Ammon's horn (tissue), 1 donor: ENCODE measurements at places on chromosomes 11 and 22.

- DNase-seq = peak; percentile 35
These were observed 30.8 kb upstream of the LRRC10B start for GRCh38 chr11:61477727-61478148.

DNA sequence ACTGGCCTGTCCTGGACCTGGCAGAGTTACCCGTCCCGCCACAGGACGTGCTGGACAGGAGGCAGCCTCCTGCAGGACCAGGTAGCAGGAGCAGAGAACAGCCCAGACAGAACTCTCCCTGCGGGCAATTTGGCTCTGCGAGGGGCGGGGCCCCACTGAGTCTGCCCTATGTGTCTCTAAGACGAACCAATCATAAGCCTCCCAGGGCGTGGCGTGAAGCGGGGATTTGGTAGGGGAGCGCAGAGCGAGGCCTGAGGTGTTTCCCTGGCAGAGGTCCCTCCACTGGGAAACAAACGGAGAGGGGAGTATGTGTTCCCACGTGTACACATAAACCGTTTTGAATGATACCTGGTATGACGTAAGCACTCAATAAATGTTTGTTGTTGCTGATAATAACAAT, 7.4 kb downstream of the CD82 start:
- DNase-seq = no peak

DNA sequence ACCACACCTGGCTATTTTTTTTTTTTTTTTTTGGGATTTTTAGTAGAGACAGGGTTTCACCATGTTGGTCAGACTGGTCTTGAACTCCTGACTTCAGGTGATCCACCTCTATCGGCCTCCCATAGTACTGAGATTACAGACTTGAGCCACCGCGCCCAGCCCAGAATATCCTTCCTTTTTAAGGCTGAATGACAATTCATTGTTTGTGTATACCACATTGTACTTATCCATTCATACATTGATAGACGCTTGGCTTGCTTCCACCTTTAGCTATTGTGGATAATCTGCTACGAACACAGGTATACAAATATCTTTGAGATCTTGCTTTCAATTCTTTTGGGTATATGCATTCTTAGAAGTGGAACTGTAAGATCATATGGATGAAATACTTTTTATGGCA, 10.8 kb upstream of the RASSF10 start:
- DNase-seq = no peak

GRCh38 chr11:102421261-102421660, 31.3 kb downstream of the TMEM123 start:
- peak; percentile 78 for DNase-seq

- no peak for DNase-seq
These were observed 2.5 kb downstream of the RASSF7 start for GRCh38 chr11:563066-563811.

DNA sequence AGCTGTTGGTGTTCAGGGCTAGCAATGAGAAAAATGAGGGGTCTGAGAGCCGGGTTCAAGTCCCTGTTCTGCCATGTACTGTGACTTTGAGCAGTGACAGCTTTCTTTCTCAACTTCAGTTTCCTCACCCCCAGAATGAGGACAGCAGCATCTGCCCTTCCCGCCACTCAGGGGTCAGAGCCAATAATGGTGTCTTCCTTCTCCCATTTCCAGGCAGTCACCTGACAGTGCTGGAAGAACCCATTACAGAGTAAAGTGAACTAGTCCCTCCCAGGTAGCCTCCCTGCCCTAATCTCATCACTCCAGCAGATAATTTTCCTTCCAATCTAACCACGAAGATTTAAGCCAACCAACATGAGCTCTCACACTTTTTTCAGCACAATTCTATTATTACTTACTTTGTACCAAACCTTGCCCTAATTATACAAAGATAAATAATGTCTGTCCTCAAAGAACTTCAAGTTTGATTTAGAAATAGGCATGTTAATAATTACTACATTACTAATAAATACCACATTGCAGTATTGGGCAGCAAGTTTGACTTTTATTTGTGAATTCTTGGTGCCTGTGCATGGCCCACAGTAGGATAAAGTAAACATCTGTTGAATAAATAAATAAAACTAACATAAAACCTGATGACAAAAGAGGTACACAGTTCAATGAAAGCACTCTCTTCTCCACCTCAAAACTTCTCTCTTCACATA, 61.0 kb downstream of the SERGEF start:
- no peak for DNase-seq

GRCh38 chr11:73598719-73599379, 937 bp upstream of the FAM168A start:
- DNase-seq = no peak

GRCh38 chr11:20934516-20934915, 265.1 kb downstream of the NELL1 start:
- peak; percentile 16 for DNase-seq

GRCh38 chr11:19577976-19578619, 134.5 kb upstream of the NAV2 start:
- DNase-seq = peak; percentile 77

DNA sequence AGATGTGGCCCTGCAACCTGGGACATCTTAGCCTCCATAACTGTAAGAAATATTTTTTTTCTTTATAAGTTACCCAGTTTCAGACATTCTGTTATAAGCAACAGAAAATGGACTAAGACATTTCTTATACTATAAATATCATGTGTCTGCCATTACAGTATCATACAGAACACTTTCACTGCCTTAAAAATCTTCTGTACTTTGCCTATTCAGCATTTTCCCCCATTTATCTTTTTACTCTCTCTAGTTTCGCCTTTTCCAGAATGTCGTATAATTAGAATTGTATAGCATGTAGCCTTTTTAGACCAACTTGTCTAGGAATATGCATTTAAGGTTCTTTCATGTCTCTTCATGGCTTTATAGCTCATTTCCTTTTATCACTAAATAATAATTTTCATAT, 88.0 kb downstream of the PARVA start:
- no peak for DNase-seq

DNA sequence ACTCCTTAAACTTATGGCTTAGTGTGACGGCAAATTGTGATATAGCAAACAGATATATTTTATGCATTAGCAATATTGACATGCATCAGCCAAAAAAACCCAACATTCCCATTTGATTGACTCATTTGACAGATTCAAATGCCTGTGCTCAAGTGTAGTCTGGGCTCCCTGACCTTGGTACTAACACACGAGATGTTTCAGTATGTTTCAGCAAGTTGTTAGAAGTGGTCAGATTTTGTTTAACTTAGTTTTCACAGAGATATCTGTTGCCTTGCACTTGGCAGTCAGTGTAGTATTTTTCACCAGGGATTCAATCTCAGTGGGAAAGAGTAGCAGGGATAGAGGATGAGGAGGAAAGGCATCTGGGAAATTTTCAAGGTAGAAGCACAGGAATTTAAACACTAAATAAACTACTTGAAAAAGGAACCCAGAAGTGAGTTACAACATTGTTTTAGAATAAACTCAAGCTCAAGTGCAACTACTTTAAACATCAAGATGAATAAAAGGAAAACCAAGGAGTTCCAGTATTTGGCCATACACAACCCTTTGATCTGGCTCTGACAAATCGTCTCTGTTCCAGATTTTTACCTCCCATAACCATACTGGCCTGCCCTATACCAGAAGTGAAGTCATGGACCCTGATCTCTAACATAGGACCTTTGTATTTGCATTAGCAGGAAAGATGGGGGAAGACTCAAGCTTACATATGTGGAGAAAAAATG, 56.5 kb upstream of the BLID start:
- DNase-seq = no peak

- DNase-seq = peak; percentile 74
These were observed 3.3 kb upstream of the CRACR2B start for GRCh38 chr11:824292-824880.

DNA sequence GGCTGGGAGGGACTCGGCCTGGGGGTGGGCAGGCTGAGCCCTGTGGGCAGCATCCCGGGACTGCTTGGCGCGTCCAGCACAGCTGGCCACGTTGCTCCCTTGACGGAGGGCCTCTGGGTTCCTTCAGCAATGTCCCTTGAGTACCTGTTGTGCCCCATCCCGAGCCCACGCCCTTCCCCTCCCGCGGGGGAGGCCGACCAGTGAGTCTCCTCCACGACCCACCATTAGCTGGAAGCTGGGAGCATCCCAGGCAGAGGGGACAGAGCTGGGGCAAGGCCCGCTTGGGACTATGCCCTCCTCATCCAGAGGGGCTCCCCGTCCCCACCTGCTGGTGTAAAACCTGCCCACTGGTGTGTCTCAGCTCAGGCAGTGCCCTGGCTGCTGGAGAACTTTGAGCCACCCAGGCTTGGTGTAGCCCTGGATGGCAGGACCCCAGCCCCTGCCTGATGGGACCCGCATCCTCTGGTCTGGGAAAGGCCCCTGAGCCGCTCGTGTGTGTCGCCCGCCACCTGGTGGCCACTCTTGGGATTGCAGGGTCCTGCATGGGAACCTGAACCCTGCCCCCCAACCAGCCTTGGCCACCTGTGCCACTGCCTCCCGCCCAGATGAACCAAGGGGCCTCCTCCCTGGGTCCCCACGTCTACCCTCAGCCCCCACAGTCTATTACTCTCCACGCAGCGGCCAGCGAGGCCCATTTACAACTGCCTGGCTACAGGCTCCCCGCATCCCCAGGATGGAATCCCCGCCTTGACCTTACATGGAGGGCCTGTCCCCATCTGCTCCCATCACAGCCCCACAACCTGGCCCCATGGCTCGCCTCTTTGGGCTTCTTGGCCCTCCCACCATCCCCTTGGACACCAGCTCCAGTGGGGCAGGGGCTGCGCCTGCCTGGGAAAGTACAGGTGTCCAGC, 16.6 kb upstream of the ARHGAP8 start:
- peak; percentile 53 for DNase-seq

DNA sequence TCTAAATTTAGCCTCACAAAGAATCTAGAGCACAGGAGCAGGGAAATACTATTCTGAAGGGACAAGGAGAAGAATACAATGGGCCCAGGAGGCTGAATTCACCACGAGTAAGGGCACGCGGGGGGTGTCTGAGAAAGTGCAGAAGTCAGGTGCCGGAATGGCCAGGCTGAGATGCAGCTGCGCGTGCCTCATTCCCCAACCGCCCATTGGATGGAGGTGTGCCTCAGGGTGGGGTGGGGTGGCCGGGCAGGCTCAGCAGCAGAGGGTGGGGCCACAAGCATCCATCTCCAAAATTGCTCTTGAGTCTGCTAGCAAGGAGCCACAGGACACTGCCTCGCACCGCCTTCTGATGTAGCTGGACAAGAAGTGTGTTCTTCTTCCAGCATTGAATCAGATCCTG, 387.0 kb downstream of the SHANK2 start:
- DNase-seq = no peak

- DNase-seq = no peak
These were observed 12.0 kb downstream of the JAML start for GRCh38 chr11:118212781-118213191.

DNA sequence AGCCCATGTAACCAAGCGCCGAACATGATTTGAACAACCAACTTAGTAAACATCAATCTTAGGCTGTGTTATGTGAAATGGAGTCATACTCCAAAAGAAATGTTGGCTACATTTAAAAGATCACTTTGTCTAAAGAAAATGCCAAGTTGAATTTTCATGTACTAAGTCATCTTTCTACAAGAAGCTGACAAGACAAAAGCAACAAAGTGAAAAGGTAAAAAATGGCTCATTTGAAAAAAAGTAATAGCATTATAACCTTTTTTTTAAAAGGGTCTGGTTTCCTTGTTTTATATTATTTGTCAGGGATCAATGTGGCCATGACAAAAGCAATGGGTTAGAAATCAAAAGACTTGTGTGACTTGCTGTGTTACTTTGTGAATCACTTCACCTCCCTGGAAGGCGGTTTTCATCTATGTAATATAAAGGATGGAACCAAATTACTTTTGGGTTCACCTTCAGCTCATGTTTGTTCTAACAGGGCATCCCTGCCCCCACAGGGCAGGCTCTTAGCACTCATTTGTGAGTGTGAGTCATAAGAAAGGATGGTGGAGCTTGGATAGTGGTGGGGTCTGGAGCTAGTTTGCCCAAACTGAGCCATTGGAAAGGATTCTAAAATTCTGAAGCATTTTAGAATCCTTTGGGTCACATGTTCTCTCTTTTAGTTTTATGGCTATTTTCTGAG, 131.9 kb upstream of the MTMR2 start:
- no peak for DNase-seq

DNA sequence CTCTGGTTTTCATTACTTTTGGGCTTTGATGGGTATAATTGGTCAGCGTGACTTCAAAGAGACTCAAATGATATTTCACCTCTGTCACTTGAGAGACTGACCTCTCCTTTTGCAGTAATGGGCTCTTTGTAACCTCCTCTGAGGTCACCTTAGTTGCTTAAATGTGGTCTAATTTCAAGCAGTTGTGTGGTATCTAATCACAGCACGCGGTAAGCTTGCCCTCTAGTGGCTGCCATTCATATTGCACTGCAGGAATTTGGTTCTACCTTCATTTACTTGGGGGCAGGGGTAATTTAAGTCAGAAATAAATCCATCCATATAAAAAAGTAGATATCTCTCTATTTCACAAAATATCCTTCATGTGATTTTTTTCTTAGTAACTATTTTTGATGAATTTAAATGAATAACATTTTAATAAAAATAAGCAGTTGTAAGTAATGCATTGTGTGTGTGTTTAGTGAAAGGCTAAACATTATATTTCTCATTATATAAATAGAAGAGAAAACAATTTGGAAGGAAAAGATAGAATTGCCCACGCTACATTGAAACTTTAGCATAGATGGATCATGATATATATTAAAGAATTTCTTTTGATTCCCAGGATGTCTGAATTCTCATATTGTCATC, 55.0 kb upstream of the ANO3 start:
- DNase-seq = peak; percentile 73

DNA sequence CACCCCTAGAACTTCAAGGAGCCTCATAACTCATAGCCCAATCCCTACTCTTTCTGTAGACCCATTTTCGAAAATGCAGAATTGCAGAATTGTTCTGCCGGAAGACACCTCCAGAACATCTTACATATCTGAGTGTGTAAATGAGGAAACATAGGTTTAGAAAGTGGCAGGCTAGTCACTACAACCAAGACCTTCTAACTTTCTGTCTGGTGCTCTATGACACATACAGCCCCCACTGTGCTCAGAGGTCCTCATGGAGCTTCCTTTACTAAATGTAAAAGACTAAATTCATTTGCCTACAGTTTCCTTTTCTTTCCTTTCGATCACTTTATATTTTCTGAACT, 132.1 kb upstream of the DDI1 start:
- DNase-seq = no peak

- DNase-seq = no peak
These were observed 32.2 kb upstream of the POGLUT3 start for GRCh38 chr11:108530426-108530825.

DNA sequence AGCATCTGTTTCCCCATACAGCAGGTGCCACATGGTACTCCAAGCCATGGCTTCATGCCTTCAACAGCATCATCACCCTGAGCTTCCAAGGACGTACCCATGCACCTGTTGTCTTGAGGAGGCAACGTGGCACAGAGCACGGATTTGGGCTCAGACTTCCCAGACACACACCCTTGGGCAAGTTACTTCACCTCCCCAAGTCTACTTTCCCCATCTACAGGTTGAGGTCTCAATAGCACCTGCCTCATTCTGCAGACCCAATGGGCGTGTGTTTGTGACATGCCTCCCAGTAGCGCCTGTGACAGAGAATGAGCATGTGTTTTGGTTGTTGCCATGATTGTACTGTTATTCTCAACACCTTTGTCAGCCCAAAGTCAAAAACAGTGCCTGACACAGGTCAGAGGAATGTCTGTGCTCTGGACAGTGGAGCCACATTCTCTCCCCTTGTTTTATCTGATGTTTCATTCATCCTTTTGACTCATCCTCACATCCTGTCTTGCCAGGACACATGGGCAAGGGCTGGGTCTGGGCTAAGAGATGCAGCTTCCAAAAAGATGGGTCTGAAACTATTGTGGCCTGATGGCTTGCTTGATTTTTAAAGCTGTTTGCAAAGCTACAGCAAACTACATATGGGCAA, 53.4 kb upstream of the CCND1 start:
- DNase-seq = no peak
